ENCODE measurements at places on chromosomes 2 and 18. TPM values are rescaled to one million over a fixed set of nuclear protein-coding genes. Genes with fewer than 3 reads are reported as not detected.

Gene LIMS1
- 145 TPM for total RNA-seq

Gene LYPD6B
- not detected for total RNA-seq

Gene PRSS56
- total RNA-seq, result not detected

Gene OSR1
- total RNA-seq, result not detected

Gene SIX3
- not detected for total RNA-seq

Gene SLC9A4
- not detected for total RNA-seq

Gene POTEC
- total RNA-seq, result not detected
